Ovary (tissue), 10 donors: ENCODE measurements at places on chromosomes 2 and 18. TPM values are rescaled to one million over a fixed set of nuclear protein-coding genes. Genes with fewer than 3 reads are reported as not detected.

DNA sequence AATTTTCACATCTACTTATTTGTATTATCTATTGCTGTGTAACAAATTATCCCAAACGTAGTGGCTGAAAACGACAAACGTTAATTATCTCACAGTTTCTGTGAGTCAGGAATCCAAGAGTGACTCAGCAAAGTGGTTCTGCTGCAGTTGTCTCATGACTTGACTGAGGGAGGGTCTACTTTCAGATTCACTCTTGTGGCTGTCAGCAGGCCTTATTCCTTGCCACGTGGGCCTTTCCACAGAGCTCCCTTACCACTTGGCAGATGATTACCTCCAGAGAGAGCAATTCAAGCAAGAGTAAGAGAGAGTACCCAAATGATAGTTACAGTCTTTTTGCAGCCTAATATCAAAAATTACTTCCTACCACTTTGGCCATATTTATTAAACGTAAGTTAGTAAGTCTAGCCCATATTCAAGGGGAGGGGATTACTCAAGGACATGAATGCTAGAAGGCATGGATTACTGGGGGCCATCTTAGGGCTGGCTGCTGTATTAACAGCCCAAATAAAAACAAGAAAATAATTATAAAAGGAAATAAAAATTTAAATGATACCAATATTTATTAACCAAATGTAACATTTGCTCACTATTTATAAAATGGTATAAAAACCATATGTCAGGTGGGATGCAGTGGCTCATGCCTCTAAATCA lies 48.7 kb upstream of the NBEAL1 start:
- DNase-seq: no peak

The C2orf92 gene
- total RNA-seq: 3.1 TPM

The HOXD13 gene
- not detected for total RNA-seq

DNA sequence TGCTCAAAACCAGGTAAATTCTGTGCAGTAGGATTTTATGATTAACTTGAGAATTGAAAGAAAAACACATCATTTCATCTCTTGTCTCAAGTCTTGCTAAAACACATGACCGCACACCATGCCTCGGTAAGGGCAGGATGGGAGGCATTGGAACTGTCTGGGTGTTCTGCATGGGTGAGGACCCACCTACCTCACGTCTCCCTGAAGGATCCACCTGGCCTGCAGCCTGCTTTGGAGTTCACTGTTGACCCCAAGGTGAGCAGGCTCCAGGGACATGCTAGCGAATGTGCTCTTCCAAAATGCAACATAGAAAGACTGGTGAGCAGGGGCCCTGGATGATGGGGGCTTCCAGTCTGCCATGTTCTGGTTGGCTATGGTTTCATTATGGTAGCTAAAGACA lies 131.5 kb downstream of the NCK2 start:
- no peak for DNase-seq

The C2orf78 gene
- total RNA-seq: not detected

DNA sequence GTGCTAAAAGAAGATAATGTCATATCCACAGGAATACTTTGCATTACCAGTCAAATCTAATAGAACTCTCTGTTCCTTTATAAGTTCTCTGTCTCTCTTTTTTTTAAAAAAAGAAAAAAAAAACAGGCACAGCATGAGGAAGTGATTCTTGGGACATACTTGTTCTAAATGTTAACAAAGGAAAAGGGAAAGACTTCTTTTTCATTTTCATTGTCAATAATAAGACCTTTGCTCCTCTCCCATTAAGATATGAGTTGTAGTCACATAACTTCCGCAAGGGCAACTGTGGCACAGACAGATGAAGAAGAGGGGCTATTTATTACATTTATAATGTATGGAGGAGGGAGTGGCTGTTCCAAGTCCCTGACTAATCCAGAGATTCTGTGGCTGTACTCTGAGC lies 4.7 kb downstream of the CD302 start:
- DNase-seq: no peak

DNA sequence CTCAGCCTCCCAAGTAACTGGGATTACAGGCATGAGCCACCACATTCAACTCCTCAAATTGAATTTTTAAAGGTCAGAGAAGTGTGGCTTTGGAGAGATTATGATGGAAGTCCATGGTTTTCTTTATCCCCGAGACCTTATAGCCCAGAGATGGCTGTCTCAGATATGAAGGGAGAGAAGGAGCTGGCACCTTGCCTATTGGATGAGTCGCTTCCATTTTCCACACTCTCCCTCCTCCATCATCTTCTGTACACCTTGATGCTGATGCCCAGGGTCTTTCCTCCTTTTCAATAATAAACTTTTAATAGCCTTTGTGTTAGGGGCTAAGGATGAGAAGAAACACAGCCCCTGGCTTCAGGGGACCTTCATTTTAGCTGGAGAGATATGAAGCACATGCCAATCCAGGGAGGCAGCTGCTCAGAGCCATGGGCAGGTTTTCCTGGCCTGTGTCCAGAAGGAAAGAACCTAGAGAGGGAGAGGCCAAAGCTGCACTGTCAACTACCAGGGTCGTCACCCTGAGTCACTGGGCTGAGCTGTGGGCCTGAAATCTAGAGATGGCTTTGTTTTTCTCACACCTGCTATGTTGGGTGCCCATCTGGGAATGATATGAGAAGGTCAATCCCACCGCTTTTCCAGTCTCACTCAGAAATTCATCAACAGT lies 146.0 kb upstream of the SERTAD2 start:
- DNase-seq: no peak

DNA sequence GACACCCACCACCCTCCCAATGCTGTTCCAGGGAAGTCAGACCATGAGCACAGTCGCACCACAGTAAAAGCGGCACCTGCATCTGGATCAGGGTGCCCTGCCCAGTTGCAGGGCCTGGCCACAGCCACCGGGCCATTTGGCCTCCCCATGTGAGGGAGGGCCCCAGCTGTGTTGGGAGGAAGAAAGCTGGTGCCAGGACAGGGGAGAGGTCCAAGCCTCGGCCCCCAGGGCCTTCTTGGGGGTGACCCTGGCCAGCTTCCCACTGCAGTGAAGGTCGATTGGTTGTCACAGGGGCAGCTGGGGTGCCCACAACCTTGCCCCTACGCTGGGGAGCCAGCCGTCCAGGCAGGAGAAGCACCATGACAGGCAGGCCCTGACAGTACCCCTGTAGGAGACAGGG lies 183.2 kb upstream of the RAB6C start:
- no peak for DNase-seq

The MOGAT1 gene
- not detected for total RNA-seq

The LMAN2L gene
- 25.2 TPM for total RNA-seq

The NEB gene
- total RNA-seq: 0.25 TPM

The TTN gene
- total RNA-seq: 12.9 TPM

- DNase-seq: no peak
Observed at GRCh38 chr2:160390544-160391455, 102.8 kb downstream of the RBMS1 start.

The GKN1 gene
- total RNA-seq: not detected

The RND3 gene
- 11.2 TPM for total RNA-seq

The ATAD2B gene
- total RNA-seq: 25.4 TPM

- no peak for DNase-seq
Observed at GRCh38 chr2:176960736-176961520, 251.7 kb upstream of the HNRNPA3 start.

GRCh38 chr2:59301466-59302402 lies 1060.6 kb upstream of the FANCL start:
- no peak for DNase-seq

The SPC25 gene
- total RNA-seq: 0.48 TPM

- DNase-seq: no peak
Observed at GRCh38 chr2:133966720-133967304, 287.1 kb upstream of the MGAT5 start.

The ALPP gene
- not detected for total RNA-seq

- no peak for DNase-seq
Observed at GRCh38 chr2:75606761-75607399, 39.7 kb upstream of the MRPL19 start.

The DNAJC27 gene
- 11.6 TPM for total RNA-seq

DNA sequence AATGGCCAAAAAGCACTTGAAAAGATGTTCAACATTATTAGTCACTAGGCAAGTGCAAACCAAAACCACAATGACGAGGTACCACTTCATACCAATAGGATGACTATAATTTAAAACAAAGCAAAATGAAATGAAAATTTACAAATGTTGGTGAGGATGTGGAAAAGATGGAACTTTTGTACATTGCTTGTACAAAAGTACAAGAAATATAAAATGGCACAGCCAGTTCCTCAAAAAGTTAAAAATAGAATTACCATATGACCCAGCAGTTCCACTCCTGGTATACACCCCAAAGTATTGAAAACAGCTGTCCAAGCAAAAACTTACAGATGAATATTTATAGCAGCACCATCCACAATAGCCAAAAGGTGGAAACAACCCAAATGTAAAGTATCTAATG lies 107.8 kb upstream of the XPO1 start:
- no peak for DNase-seq

The ARHGAP15 gene
- 1.5 TPM for total RNA-seq

DNA sequence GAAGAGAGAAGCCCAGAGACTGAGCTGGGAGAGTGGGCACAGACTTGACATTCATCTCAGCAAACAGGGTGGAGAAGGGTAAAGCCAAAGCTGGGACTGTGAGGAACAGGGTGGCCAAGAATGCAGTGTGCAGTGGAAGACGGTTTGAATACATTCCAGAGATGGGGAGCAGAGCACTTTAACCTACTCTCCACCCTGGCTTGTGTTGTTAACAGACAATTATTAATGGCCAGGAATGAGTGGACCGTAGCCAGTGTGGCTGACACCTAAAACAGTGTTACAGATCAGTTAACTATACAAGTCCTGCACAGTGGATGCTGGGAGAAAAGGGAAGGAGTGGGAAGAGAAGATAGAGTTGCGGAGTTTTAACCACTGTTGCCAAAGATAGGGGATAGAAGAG lies 7.4 kb upstream of the NAB1 start:
- no peak for DNase-seq

GRCh38 chr2:180983468-180984242 lies 3.2 kb downstream of the UBE2E3 start:
- no peak for DNase-seq

DNA sequence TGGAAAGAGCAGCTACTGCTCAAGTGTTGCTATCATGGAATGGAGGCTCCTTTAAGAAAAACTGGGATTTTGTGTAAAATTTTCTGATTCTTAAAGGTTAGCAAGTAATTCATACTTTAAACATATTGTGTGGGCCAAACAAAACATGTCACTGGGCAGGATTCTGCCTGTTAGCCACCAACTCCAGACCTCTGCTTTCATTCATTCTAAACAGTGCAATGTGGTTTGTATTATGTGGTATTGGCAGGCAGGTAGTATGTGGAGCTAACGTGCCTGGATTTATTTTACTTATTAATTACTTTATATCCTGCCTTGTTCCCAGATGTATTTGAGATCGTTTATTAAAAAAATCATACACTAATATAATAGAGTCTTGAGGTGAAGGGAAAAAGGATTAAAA lies 1521.3 kb upstream of the ACVR2A start:
- DNase-seq: no peak

GRCh38 chr2:174957050-174957449 lies 48.1 kb downstream of the CHN1 start:
- DNase-seq: no peak

DNA sequence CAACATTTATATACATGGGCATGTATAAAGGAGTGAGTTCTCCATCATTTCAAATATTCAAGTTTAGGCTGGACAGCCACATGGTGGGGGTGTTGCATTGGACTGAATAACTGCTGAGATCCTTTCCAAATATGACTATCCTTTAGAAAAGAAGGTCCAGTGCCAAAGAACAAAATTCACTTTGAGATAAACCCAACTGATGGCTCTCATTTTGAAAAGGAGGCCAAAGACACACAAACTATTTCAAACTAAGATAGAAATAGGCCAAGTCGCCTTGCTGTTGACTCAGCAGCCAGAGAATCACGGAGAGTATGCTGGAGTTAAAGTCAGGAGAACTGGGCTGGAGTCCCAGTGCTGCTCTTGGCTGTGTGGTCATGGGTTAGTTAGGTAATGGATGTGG lies 204.5 kb upstream of the LRATD1 start:
- DNase-seq: no peak

The WDR75 gene
- 41.3 TPM for total RNA-seq

DNA sequence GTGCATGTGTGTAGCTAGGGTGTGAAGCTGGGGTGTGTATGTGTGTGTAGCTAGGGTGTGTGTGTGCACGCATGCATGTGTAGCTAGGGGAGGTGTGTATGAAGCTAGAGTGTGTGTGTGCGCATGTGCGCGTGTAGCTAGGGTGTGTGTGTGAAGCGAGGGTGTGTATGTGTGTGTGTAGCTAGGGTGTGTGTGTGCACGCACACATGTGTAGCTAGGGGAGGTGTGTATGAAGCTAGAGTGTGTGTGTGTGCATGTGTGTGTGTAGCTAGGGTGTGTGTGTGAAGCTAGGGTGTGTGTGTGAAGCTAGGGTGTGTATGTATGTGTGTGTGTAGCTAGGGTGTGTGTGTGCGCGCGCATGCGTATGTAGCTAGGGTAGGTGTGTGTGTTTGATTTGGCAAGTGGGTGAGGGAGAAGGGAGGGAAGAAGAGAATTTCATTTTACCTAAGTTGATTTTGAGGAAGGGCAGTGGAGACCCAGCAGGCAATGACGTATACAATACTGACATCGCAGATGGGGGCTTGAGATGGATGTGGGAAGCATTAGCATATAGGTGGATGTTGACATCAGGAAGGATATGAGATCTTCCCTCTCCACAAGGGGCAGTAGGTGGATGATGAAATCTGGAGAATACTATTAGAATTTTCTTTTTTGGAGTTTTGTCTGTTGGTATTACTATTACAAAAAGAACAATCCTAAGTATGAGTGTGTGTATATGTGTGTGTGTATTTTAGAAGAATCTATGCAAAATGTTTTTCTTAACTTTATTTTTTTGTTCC lies 70.7 kb downstream of the PRELID3A start:
- no peak for DNase-seq

The EMILIN1 gene
- 183 TPM for total RNA-seq

GRCh38 chr2:160816916-160817499 lies 323.4 kb upstream of the RBMS1 start:
- no peak for DNase-seq

The POTEE gene
- total RNA-seq: not detected

The TMEM163 gene
- 0.40 TPM for total RNA-seq

DNA sequence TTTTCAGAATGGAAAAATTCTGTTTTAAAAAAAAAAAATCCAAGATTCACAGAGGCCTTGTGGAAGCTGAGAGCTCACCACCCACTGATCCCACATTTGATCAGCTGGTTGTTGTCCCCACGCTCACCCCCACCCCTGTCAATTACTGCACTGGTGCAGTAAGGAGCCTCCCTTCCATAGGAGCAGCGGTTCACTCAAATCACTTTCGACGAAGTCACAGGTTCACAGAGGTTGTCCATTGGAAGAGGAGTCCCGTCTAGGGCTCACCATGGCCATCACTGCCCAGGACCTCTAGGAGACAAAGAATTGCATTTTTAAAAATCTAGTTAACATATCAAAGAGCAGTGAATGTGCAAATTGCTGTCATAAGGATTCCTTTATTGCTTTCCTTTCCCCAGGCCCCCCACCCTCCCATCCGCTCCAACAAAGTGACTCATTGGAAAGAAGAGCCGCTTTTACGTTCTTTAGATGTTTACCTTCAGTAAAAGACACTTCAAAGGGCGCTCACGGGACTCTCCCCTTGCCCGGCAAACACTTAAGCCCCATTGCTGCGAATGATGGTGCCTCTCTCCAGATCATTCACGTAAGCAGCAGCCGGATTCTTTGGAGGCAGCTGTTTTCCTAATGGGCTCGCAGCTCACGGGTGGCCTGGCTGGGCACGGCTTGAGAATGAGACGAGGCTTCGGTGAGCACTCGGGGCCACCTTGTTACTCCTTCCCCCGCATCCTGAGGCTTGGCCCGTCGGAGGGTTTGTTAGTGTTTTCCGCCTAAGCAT lies 165.5 kb upstream of the SALL3 start:
- DNase-seq: no peak
